ENCODE measurements at places on chromosomes 5 and 9.

DNA sequence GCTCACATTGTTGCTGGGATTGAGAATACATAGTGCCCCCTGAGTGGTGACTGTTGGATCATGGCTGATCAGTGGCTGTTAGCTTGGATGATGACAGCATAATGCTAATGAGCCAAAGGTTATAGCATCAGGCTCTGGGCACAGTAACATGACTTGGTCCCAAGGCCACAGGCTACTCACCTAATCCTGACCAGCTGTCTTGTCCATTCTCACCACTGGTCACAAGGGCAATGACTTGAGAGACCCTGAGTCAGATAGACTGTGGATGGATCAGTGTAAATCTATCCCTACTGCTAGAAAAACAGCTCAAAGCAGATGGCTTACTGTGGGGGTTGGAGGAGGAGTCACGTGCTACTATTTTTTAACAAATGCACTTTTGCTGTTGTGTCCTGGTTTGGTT is 74.7 kb downstream of the AOPEP start:
- DNase-seq: no peak

DNA sequence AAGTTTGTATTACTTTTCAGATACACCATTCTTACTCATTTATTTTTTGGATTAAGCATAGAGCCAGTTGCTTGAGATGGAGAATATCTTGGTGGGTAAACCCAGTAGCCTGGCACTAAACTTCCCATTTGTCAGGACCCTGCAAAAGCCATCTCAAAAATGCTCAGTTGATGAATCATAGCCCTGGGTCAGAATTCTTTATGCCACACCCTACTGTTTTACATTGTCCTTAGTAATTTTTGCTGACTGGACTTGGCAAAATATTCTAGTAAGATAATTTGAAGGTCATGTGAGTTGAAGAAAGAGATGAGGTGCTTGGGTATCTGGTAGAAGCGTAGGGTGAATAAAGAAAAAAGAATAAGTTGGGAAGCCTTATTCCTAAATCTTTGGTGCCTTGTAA is 50.7 kb downstream of the C7 start:
- no peak for DNase-seq

DNA sequence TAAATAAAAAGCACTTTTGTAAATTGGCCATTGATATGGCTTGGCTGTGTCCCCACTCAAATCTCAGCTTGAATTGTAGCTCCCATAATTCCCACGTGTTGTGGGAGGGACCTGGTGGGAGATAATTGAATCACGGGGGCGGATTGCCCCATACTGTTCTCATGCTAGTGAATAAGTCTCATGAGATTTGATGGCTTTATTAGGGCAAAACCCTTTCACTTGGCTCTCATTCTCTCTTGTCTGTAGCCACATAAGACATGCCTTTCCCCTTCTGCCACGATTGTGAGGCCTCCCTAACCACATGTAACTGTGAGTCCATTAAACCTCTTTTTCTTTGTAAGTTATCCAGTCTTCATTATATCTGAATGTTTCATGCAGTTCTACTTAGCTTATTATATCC is 153.2 kb downstream of the TARS1 start:
- no peak for DNase-seq

DNA sequence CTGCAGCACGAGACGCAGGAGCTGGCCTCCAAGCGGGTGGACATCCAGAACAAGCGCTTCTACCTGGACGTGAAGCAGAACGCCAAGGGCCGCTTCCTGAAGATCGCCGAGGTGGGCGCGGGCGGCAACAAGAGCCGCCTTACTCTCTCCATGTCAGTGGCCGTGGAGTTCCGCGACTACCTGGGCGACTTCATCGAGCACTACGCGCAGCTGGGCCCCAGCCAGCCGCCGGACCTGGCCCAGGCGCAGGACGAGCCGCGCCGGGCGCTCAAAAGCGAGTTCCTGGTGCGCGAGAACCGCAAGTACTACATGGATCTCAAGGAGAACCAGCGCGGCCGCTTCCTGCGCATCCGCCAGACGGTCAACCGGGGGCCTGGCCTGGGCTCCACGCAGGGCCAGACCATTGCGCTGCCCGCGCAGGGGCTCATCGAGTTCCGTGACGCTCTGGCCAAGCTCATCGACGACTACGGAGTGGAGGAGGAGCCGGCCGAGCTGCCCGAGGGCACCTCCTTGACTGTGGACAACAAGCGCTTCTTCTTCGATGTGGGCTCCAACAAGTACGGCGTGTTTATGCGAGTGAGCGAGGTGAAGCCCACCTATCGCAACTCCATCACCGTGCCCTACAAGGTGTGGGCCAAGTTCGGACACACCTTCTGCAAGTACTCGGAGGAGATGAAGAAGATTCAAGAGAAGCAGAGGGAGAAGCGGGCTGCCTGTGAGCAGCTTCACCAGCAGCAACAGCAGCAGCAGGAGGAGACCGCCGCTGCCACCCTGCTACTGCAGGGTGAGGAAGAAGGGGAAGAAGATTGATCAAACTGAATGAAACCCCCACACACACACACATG is 654 bp downstream of the PURA start:
- peak; percentile 66 for DNase-seq

GRCh38 chr9:105296877-105297287 is 52.4 kb downstream of the SLC44A1 start:
- DNase-seq: peak; percentile 76

DNA sequence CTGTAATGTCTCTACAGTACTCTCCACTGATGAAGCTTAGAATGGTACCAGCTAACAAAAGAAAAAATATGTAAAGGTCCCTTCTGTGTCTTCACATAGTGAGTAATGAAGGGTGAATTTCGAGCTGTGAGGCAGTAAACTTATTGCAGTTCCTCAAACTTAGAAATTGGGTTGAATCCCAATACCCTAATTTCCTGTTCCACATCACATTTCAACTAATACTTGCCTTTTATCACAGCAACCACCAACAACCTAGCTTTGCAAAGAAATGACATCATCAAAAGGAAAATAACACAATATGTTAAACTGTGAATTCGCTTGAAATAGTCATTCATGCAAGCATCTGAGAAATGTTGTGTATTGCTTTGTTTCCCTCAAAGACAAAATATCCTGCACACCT is 9.4 kb upstream of the TNFAIP8 start:
- DNase-seq: no peak

- no peak for DNase-seq
These were observed 104.0 kb downstream of the MTX3 start for GRCh38 chr5:79886925-79887655.

- DNase-seq: no peak
These were observed 272.2 kb upstream of the PRDM9 start for GRCh38 chr5:23235246-23235645.

DNA sequence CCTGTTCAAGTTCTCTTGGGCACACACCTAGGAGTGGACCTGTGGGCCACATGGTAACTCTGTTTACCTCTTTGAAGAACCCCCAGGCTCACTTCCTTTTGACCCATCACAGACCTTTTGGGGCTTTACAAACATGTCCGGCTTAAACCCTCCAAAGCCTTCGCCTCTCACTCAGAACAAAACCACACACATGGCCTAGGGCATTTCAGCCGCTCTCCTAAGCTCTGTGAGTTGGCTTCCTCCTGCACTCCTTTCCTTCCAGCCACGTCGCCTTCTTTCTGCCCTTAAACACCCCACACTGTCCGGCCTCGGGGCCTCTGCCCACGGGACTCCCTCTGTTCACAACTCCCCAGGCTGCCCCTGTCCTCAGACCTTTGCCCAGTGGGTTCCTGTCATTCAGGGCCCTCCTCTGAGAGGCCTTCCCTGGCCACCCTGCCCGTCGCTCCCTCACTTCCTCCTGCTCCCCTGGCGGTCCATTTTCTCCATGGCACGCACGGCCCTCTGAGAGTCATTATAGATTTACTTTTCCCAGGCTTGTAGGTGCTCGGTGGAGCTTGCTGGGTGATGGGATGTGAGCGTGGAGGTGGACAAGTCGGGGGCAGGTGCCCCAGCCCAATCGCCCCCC is 1.9 kb downstream of the DOK3 start:
- no peak for DNase-seq

DNA sequence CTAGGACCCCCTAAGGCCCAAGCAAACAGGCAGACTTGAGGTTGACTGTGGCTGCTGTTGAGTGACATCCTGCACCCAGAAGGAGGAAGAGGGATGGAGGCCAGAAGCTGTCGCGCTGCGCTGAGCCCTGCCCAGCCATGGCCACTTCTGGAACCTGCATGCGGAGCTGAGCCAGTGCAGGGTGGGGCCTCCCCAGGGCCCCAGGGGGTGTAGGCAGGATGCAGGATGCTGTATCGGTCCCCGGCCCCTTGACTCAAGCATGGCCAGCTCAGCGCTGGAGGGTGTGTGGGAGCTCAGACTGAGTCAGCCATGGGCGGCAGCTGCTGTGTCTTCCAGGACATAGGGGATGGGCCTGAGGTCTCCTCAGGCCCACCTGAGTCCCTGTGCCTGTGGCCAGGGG is 26.9 kb downstream of the GLT6D1 start:
- DNase-seq: no peak

GRCh38 chr9:21053851-21054250 is 22.4 kb upstream of the HACD4 start:
- no peak for DNase-seq
